Activated CD4-positive, alpha-beta T cell treated with anti-CD3 and anti-CD28 coated beads, Interleukin-2, amount 50 U/mL, for 24 hours (primary cell): ENCODE measurements at places on chromosomes 3 and 15.

DNA sequence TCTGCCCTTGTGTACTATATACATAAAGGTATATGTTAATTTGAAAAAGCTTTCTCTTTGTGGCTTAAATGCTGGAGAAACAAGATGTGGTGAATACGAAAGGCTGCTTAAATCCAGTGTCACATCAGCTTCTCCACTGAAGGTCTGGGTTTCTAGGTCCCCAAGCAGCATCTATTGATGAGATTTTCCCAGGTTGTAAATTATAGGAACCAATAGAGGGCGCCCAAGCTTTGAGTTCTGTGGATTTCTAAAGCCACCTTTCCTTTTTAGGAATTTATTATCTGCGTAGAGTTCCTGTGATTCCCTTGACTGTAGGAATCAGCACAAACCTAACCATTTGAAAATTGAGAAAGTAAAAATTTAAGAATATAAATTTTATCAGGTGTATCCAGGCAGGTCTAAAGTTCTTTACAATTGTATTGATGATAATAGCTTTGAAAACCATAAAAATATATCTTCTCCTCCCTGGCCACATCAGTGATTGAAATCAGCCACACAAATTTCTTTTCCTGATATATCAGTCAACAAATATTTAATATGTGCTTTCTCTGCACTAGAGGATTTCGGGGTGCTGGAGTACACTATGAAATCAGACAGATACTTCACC is 88.3 kb upstream of the ADAMTSL3 start:
- DNase-seq = no peak

DNA sequence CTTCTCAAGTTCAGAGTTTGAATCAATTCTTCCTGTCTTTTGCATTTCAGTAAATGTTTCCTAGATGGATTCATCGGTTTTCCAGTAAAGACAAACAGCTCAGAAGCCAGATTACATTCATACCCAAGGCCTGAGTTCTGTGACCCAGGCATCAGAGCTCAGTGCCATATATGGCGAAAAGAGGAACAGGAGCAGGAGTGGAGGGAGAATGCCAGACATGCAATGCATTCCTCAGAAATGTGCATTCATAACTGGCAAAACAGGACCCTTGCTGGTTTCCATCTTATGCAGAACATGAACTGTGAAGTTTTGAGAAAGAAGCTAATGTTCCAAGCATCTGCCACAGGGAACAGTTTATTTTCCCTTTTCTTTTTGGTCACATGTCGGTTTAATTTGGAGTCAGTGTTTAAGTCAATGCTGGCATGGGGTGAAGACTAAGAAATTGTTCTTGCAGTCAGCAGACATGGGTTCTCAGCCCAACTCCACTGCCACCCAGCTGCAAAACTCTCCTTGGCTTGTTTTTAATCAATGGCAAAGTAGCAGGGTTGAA is 116.5 kb downstream of the LPP start:
- no peak for DNase-seq

GRCh38 chr3:73699327-73699726 is 74.6 kb upstream of the PDZRN3 start:
- DNase-seq = no peak

DNA sequence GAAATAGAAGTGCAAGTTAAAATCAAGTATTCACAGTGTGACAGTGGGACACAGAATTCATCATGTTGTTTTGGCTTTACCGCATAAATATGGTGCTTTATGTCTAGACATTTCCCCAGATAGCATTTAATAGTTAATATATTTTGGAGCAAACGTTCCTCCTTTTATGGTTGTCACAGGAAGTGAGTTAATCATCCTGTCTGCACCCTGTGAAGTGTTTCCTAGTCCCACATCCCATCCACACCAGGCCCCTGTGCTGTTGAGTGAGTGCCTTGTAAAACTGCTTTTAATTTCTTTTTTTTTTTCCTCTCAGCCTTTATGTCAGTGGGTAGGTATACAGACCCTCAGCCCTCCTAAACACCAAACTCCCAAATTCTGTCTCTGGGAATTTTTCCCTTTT is 393.7 kb downstream of the FEZF2 start:
- DNase-seq = no peak

DNA sequence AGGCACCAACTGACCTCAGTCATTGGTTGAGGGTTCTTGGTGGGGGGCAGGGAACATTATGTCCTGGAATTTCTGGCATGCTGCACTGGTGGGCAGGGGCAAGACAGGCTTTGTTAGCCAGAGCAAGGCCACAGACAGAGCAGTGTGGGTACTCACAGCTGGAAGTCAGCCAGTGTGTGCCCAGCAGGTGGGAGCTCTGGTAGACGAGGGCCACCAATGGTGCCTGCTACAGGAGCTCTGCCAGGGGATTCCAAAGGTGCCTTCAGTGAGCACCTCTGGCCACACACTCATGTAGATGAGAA is 31.3 kb downstream of the CYP8B1 start:
- DNase-seq = no peak

DNA sequence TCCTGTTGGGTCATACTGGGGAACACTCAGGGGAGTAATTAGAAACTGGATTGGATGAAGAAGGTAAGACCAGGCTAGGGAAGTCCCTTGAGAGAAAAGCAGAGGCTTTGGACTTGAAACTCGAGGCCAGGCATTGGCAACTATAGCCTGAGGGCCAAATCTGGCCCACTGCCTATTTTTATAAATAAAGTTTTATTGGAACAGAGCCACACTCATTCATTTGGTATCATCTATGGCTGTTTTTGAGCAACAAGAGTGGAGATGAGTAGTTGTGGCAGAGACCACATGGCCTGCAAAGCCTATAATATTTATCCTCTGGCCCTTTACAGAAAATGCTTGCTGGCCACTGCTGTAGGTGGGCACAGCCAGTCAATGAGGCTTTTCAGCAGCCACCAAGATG is 301.4 kb downstream of the UACA start:
- no peak for DNase-seq

- no peak for DNase-seq
These were observed 46.9 kb upstream of the NEDD4 start for GRCh38 chr15:56040081-56041035.

DNA sequence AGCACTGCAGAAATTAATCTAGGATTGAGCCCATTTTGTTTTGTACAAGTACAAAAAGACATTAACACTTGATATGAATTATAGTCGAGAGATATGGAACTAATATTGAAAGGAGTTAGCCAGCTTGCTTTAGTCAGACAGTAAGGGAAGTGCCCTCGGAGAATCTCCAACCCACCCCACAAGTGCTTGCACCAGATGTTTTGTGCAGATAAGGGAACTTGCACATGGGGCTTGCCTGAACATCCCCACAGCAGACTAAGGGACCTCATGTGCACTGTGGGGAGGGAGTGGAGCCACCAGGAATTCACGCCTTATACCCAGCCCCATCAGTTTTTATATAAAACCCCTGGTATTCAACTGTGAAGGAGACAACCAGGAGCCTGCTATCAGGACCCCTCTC is 122.3 kb downstream of the EFHB start:
- DNase-seq = no peak

DNA sequence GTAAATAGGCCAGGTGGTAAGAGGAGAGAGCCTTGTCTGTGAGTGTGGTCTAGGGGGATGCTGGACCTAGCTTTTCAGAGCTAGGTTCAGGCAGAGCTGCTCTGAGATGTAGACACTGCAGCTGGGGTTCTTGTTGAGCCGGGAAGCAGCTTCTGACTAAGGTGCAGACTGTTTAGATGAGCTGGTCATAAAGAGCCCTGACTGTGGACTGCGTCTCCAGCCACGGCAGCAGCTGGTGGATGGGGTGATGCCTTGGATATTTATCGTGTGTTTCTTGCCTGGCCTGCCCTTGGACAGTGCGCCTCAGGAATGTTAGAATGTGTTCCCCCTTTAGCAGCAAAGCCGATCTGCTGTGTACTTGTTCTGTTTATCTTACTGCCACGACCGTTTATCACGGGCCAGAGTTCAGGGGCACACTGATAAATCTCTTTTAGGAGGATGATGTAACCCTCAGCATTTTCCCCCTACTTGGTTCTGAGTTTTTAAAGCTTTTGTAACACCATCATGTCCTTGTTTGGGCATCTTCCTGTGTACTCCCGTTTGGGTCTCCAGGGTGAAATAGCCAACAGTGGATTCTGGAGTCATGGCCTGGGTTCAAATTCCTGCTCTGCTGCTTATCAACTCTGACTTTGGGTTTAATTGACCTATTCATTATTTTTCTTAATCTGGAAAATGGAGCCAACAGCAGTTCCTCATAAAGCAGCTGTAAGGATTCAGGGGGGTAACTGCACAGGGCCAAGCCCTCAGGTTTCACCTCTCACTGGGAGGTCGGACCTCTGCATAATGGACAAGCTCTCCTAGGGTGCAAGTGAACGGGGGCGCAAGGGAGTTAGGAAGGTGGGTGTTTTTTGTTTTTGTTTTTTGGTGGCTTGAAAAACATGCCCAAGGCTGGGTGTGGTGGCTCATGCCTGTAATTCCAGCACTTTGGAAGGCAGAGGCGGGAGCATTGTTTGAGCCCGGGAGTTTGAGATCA is 51.4 kb downstream of the FLNB start:
- no peak for DNase-seq

- no peak for DNase-seq
These were observed 262.9 kb downstream of the ZMAT3 start for GRCh38 chr3:178808748-178809147.

- DNase-seq = no peak
These were observed 32.7 kb downstream of the RARB start for GRCh38 chr3:25460751-25461150.

- DNase-seq = no peak
These were observed 57.9 kb downstream of the ADCY5 start for GRCh38 chr3:123390865-123391600.
